ENCODE measurements at places on chromosomes 6 and 20.

- DNase-seq = no peak
These were observed 138.8 kb downstream of the HIVEP1 start for GRCh38 chr6:12150812-12151432.

GRCh38 chr6:85679445-85680123 is 36.9 kb upstream of the SYNCRIP start:
- DNase-seq = no peak

DNA sequence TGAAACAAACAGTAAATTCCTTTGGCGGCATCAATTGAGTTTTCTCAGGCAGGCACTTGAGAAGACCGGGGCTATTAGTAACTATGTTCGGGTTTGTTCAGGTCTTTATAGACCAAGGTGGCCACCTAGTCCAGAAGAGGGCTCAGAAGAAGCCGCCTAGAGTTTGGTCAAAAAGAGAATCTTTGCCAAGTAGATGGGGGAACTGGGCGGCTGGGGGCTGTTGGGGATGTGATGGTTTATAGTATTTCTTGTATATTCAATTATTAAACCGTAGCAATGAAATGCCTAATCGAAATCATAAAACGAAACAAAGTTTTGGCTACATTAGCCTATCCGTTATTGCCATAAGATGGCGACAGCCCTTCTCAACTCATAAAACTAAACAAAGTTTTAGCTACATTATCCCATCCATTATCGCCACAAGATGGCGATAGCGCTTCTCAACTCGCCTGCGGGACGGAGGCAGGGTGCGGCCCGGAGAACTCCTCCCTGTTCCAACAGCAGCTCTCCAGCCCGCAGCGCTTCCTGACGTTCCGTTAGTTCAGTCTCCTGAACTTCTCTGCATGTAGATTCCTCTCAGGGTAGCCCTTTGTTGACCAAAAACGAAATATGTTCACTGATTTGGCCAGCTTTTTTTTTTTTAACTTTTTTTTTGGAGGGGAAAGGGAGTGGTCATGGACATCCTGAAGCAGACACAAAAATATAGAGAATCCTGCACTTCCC is 120.5 kb upstream of the PRSS16 start:
- no peak for DNase-seq

GRCh38 chr6:81451787-81452186 is 300.7 kb downstream of the TENT5A start:
- DNase-seq = no peak

GRCh38 chr6:74632196-74632875 is 573.5 kb downstream of the COL12A1 start:
- DNase-seq = no peak

GRCh38 chr6:144162977-144163376 is 12.7 kb downstream of the STX11 start:
- DNase-seq = no peak

DNA sequence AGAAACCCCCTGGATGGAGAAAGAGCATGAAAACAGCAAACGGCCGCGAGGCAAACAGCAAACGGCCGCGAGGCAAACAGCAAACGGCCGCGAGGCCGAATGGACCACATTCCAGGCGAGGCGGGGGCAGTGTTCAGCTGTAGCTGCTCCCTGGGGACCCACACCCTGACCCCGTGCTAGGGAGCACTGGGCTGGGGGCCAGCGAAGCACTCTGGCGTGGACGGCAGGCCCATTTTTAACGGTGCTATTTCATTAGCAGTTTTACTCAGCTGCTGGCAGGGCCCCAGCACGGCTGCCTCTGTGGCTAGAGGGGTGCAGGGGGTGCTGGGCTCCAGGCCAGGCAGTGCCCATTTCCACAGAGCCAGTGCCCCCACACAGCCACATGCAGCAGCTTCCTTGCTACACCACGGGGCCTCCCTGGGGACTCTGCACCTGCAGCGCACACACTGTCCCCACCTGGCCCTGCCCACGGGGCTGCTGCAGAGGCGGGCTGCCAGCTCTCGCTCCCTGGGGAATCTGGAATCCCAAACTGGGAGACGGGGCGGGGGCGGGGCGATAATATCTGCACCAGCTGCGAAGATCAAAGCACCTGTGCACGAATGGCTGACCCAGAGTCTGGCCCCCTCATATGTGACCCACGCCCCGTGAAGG is 35.6 kb upstream of the SLCO4A1 start:
- no peak for DNase-seq

DNA sequence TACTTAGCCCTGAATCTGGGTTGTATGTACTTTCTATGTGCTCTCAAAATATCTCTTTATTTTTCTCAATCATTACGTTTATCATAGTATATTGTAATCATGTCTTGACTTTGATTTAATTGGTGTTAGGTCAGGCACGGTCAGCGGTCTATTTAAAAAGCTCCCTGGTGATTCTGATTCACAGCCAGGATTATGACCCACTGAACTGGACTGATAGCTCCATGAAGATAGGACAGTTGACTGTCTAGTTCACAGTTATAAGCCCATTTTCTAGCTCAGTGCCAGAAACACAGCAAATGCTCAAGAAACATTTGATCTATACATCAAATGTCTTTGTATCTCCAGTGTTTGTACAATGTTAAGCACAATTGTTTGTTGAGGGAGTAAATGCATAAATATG is 111.5 kb upstream of the CCN2 start:
- DNase-seq = no peak

- DNase-seq = no peak
These were observed 2.2 kb downstream of the TFAP2A start for GRCh38 chr6:10412461-10413261.

- no peak for DNase-seq
These were observed 79.4 kb downstream of the ROS1 start for GRCh38 chr6:117346142-117346930.

DNA sequence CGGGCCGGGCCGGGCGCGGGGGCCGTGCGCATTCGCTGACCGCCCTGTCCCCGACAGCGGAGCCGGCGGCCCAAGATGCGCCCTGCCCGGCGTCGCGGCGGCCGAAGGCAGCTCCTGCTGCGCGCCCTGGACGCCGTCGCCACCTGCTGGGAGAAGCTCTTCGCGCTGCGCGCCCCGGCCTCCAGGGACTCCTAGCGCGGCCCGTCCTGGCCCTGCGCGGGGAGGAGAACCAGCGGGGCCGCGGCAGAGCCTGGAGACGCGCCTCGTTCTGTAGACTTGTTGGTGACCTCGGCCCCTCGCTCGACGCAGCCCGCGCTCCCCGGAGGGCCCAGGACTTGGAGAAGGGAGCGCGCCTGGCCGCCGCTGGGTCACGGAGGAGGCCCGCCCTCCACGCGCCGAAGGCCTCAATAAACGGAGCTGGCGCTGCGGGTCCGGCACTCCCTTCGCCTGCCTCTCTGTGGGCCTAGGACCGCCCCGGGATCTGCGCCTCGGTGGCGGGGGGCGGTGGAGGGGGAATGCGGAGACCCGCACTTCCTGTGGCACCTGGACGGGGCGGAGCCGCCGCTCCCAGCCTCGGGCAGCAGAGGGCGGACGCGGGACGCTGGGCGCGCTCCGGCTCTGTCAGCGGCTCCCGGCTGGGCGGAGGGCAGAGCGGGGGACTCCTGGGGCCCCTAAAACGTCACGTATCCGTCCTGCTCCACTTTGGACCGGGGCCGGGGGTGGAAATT is 2.7 kb downstream of the C20orf204 start:
- peak; percentile 50 for DNase-seq

DNA sequence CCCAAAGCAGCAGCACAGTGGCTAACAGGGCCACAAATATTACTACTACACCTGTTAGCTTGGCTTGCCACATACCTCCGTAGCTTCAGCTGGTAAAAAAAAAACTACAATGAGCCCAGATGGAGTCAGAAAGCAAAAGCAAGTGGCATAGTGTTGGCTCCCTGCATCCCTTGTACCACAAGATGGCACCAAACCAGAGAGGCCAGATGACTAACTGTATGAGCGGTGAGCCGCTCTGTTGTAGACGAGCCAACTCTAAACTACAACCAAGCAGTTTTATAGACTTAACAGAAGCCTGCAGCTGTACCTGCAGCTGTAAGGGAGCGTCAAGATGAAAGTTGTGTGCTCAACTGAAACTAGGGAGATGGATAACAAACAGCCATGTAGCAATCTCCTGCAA is 84.5 kb upstream of the MCHR2 start:
- DNase-seq = no peak

DNA sequence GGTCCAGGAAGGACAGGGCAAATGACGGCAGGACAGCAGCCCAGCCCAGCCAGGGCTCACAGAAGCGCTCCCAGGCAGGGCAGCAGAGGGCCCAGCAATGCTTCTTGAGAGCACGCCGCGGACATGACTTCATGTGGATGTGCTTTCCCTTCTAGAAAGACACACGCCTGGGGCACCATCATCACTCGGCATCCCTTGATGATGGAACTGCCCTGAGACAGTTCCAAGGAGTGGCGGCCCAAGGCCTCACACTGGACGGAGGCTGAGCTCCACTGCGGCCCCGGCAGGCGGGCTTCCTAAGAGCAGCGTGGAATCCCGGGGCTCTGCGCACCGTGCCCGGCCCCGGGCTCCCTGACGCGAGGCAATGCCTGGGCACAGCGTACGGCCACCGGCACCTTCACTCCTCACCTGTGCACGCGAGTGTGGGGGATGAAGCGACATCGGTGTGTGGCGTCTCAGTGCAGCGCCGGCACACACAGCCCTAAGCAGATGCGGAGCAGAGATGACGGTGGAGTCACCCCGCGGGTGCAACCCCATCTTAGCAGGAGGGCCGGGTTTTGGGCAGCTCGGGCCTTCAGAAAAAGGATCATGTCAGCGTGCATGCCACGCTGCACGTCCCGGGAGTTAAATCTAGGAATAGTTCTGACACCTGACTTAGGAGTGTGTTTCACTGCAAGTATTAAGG is 86.6 kb downstream of the THBS2 start:
- no peak for DNase-seq

DNA sequence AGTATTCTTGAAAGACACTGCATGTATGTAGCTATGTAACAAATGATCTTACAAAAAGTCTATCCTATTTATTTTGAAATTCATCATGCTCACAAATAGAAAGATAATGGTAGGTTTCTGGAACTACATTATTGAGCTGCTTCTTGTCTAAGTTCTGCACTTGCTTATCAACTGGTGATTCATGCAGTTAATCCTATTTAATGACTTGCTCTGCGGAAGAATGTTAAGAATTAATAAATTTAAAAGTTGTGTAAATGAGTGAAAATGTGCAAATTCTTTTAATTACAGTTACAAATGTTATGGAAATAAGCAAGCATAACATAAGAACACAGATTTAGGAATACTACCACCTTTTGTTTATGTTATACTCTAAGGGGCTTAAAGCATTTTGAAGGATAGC is 67.1 kb upstream of the MCM9 start:
- DNase-seq = no peak

- no peak for DNase-seq
These were observed 4.6 kb downstream of the SMIM29 start for GRCh38 chr6:34243901-34244884.

- DNase-seq = no peak
These were observed 155.2 kb downstream of the TFAP2A start for GRCh38 chr6:10259671-10260070.

- no peak for DNase-seq
These were observed 208.4 kb downstream of the ANKRD60 start for GRCh38 chr20:58019850-58020625.

- DNase-seq = no peak
These were observed 343.0 kb downstream of the CDKAL1 start for GRCh38 chr6:20877008-20877937.

GRCh38 chr20:711576-711975 is 36.0 kb upstream of the SCRT2 start:
- no peak for DNase-seq

GRCh38 chr6:128252341-128253176 is 267.8 kb downstream of the PTPRK start:
- no peak for DNase-seq

GRCh38 chr20:41631826-41632225 is 13.6 kb upstream of the CHD6 start:
- no peak for DNase-seq

GRCh38 chr20:40189621-40190020 is 499.4 kb downstream of the MAFB start:
- DNase-seq = no peak

GRCh38 chr20:64035066-64035932 is 683 bp upstream of the C20orf204 start:
- DNase-seq = no peak

- no peak for DNase-seq
These were observed 1.2 kb downstream of the IP6K3 start for GRCh38 chr6:33745548-33745947.

DNA sequence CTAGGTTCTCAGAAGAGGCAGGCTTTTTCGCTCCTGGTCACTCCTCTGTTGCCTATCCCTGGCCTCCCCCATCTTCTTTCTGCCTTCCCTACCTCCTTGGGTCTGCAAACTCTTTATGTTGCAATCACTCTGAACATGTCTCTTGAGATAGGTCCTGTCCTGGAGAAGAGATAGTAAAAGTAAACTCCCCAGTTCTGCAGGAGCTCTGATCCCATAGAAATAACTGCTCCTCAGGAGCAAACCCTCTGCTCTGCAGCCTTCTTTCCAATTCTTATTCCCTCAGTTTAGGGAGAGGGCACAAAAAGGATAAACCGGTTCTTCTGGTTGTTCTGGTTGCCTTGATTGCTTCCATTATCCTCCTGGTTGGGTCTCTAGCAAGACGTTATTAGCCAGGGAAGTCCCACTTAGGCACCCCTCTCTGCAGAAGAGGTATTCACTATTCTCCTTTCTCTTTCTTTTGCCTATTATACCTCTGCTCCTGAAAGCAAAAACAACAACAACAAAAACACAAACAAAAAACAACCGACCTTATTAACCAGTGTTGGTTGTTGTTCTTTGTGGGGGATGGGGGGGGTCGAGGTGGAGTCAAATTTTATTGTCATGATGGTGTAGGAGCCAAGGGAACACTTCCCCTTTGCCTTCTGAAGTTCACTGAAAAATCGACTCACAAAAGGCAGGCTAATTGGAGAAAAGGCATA is 973 bp downstream of the TRIM38 start:
- DNase-seq = no peak
